ENCODE measurements at places on chromosomes 1 and 21.
A peak's percentile ranks its signal among the peaks of the same experiment; 100 is the strongest.

GRCh38 chr1:3066826-3067225 lies 2.2 kb upstream of the PRDM16 start:
- DNase-seq, result no peak

DNA sequence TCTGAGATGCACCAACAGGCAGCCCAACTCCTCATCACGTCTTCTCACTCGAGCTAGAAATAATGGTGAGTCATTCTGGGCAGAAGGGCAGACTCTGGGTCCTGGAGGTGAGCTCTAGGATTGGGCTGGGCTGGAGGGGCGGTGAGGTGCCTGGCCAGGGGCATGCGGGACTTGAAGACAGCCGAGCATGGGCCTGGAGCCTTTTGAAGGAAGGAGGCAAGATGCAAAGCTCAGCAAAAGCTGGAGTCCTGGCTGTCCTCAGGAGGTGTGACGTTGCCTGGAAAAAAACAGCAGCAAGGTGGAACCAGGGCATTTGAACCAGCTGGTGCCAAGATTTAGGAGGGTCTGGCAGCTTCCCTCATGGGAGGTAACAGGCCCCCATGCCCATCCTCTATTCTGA lies 712 bp downstream of the KCNA2 start:
- DNase-seq, result no peak

- DNase-seq, result no peak
These were observed 87.1 kb upstream of the ZNF281 start for GRCh38 chr1:200496937-200497336.

DNA sequence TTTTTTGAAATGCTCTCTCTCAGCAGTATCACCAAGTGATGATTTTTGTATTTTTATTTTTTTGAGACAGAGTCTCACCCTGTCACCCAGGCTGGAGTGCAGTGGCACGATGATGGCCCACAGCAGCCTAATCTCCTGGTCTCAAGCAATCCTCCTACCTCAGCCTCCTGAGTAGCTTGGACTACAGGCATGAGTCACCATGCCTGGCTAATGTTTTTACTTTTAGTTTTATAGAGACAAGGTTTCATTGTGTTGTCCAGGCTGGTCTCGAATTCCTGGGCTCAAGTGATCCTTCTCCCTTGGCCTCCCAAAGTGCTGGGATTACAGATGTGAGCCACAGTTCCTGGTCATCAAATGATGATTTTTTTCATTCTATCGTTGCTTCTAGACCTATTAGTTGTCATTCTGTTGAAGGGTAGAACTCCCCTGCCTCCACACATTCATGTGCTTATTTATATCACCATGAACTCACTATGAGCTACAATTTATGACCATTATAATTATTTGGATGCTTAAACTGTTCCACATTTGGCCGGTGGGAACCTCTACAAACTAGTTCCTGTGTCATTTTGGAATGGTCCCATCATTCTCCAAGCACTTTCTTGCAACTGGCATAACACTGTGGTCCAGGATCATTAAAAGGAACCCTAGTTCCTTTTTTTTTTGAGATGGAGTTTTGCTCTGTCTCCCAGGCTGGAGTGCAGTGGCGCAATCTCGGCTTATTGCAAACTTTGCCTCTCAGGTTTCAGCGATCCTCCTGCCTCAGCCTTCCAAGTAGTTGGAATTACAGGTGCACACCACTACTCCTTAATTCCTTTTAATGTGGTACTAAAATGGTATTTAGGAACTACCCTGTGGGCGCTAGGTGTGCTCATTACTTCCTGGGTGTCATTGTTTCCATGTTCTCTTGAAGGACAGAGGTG lies 20.2 kb upstream of the TOR3A start:
- DNase-seq, result no peak

- DNase-seq, result no peak
These were observed 96.5 kb upstream of the WNT4 start for GRCh38 chr1:22239378-22239777.

- DNase-seq, result no peak
These were observed 236.8 kb upstream of the FMN2 start for GRCh38 chr1:239854922-239855321.

DNA sequence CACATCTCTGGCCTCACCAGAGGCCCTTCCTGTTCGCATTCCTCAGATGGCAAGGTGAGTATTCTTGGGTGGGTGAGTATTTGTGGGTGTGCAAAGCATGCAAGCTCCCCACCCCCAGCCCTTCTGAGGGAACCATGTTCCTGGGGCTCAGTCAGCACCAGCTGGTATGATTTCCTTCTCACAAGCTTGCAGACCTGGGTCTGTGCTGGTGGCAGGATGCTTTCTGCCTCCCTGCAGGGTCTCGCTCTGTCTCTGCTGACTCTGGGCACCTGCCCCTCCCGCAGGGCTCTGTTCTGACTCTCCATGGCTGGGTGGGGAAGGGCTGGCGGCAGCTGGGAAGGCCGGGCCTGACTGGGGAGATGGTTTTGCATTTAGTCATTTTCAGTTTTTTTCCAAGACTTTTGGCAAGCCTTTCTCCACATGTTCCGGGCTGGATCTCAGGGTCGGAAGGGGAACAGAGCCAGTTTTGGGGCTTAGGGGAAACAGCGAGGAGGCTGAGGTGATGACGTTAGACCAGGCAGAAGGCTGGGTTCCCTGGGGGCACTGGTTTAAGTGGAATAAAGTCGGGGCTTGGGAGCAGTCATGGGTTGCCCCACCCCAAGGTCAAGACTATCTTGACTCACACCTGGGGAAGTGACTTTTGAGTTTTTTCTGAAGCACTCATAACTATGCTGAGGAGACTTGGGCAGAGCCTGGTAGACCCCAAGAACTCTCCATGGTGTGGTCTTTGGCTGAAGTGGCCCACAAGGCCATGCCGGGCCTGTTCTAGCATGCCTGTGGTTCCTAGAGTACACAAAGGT lies 6.2 kb downstream of the RASSF5 start:
- DNase-seq, result no peak

GRCh38 chr1:244325056-244325758 lies 126.5 kb downstream of the ADSS2 start:
- DNase-seq, result no peak

DNA sequence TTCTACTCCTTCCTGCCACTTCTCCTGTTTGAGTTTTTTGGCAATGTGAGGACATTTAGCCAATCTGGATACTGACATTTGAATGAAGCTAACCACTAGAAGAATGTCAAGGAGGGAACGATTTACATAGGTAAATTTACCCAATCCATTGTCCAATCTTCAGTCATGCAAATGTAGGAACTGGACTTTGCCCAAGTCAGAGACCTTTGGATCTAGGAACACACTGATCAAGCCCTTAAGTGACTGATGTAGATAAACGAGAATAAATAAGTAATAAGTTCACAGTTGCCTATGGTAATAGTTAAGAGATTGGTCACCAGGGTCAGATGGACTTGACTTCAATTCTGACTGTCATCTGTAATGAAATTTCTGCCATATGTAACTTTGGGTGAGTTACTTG lies 177.6 kb downstream of the FGGY start:
- no peak for DNase-seq

- peak; percentile 85 for DNase-seq
These were observed 63.4 kb downstream of the CD2 start for GRCh38 chr1:116817582-116818064.

- no peak for DNase-seq
These were observed 92.5 kb downstream of the NOS1AP start for GRCh38 chr1:162161916-162162550.

GRCh38 chr21:29034678-29035077 lies 10.2 kb downstream of the USP16 start:
- no peak for DNase-seq

GRCh38 chr1:183734543-183735036 lies 70.3 kb upstream of the RGL1 start:
- no peak for DNase-seq

- no peak for DNase-seq
These were observed 13.8 kb upstream of the FGR start for GRCh38 chr1:27648602-27649305.

All from CD8-positive, alpha-beta T cell (primary cell).